ENCODE measurements at places on chromosomes 1 and 21.
A peak's percentile ranks its signal among the peaks of the same experiment; 100 is the strongest.

GRCh38 chr1:34365295-34365694 lies 188.6 kb downstream of the C1orf94 start:
- no peak for DNase-seq

DNA sequence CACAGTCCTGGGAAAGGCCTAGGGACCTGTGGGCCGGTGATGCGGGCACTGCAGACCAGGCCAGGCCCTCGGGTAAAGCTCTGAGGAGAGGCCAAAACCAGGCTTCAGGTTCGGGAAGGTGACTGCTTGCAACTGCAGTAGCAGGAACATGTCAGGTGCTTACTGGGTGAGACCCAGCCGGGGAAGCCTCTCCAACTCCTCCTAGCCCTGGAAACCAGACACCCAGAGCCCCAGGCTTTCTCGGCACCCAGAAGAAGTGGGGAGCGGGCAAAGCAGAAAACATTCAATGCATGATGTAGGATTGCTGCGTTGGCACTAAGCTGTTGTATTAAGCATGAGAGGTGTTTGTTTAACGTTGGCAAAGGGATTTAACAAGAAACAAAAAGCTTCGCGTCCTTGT lies 20.2 kb upstream of the GNPAT start:
- DNase-seq = no peak

DNA sequence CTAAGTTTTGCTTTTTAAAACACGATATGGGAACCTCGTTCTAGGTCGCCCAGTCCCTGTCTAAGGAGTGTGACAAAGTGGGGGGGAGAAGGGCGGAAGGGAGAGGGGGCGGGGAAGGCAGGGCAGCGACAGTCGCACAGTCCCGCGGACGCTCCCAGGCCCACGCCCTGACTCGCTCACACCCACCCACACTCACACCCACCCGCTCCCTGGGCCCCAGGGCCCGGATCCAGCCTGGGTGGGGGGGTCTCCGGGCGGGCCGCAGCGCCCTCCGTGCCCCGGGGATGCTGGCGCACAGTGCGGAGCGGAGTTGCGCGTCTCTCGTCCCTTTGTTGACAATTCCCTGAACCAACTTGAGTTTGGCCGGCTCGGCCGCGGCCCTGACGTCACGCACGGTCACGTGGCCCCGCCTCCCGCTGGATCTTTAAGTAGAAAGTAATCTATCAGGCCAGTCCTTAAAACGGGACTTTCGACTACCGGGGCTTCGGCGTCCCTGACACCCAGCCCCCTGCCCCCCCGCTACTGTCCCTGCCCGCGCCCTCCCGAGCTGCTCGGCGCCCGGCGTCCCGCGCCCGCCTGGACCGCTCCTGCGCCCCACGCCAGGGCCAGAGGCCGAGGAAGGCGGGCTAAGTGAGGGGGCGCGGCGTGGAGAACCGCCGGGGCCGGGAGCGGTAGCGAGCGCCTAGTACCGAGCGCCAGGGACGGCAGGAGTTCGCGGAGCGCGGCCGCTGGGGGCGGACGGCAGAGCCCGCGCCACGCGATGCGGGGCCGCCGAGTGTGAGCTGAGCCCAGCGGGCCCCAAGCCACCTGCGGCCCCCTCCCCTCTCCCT lies at the start of gene FOXD3:
TSS of gene FOXD3 (plus strand) at position 454 of the 830 bp plus-strand sequence. CDS start 492 bp downstream, outside the sequence.
- no peak for DNase-seq

DNA sequence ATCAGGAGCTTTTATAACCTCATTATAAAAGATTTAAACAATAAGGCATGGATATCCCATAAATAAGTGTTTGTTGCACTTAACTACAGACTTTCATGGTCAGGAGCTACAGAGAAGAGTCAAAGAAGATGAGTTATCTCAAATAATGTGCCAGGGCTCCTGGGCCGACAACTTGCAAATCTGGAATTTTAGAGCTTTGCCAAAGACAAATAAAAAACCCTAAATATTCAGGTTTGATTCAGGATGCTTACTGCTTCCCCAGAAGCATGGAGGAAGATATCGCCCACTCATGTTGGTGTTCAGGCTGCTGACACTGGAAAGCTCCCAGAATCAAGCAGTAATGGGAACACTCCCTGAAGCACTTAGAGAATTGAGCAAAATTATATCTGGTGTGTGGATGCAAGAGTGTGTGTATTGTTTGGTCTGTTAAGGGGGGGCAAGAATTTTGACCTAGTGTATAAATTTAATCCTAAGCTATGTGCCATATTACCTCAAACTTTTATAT lies 176.9 kb upstream of the ESRRG start:
- DNase-seq = no peak

- no peak for DNase-seq
These were observed 147.9 kb downstream of the LRRC40 start for GRCh38 chr1:70057500-70057899.

GRCh38 chr21:19640964-19641363 lies 1237.4 kb upstream of the TMPRSS15 start:
- no peak for DNase-seq

- no peak for DNase-seq
These were observed 9.0 kb upstream of the RHBG start for GRCh38 chr1:156359973-156360372.

DNA sequence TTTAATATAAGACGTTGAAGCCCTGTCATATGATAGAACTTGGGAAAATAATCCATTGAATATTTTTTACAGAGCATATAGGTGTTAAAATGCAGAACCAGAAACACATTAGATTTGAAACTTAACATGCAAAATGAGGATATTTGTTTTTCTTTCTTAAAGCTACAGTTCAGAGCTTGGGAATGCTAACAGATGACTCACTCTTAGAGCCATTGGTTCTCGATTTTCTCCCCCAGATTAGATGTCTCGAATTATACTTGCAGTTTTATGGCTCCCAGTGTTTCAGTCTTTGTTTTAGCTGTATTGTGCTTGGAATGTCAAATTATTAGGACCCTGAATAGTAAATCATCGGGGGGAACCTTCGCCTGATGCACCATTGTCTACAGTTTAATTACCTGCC lies 575.7 kb upstream of the ZP4 start:
- DNase-seq = no peak

GRCh38 chr21:18298228-18298627 lies 53.6 kb downstream of the CHODL start:
- no peak for DNase-seq

GRCh38 chr1:17893891-17894631 lies 138.9 kb downstream of the ACTL8 start:
- no peak for DNase-seq

DNA sequence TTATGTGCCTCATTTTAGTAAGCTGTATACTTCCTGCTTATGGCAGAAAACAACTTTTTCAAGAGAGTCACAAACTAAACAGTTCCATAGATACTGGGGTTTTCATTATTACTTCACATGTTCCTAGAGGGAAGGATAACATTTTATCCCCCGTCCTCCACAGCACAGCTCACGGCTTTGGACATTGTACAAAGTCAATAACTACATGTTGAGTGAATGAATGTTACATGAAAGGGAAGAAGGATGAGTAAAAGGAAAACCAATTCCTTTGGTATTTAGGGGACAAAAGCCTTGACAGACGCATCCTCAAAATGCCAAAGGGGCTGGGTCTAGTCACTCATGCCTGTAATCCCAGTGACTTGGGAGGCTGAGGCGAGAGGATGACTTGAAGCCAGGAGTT lies 14.8 kb downstream of the PI4KB start:
- DNase-seq = no peak

DNA sequence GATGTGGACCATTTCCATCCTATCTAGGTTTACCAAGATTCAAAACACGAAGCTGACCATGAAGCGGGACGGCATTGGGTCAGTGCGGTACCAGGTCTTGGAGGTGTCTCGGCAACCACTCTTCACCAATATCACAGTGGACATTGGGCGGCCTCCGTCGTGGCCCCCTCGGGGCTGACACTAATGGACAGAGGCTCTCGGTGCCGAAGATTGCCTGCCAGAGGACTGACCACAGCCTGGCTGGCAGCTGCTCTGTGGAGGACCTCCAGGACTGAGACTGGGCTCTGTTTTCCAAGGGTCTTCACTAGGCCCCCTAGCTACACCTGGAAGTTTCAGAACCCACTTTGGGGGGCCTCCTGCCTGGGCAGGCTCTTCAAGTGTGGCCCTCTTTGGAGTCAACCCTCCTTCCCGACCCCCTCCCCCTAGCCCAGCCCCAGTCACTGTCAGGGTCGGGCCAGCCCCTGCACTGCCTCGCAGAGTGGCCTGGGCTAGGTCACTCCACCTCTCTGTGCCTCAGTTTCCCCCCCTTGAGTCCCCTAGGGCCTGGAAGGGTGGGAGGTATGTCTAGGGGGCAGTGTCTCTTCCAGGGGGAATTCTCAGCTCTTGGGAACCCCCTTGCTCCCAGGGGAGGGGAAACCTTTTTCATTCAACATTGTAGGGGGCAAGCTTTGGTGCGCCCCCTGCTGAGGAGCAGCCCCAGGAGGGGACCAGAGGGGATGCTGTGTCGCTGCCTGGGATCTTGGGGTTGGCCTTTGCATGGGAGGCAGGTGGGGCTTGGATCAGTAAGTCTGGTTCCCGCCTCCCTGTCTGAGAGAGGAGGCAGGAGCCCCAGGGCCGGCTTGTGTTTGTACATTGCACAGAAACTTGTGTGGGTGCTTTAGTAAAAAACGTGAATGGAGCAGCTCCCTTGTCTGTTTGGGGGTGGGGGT lies 864 bp upstream of the CCDC24 start:
- DNase-seq = no peak

- peak; percentile 62 for DNase-seq
These were observed at the start of gene LRRC8D for GRCh38 chr1:89820422-89821321. Gene LRRC8D (plus strand): TSS chr1:89821032. CDS start chr1:89933069, 112,037 bp downstream.

GRCh38 chr1:111690306-111690617 lies 48.9 kb downstream of the INKA2 start:
- DNase-seq = no peak

- no peak for DNase-seq
These were observed 19.2 kb downstream of the CD1D start for GRCh38 chr1:158199849-158200248.

DNA sequence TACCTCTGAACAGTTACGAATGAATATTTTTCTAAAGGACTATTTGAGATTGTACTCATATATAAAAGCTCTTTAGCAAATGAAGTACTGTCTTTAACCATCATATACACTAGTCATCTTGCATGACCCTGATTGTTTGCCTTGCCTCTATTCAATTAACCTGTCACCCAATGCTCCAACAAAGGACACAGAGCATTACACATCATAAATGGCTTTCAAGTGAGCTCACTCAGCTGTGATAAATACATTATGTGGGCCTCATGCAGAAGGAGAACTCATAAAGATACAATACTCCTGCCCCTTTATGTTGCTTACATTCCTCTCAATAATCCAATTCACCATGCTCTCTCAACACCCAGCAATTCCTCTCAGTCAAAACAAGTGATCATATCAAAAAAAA lies 993.0 kb upstream of the PRMT6 start:
- no peak for DNase-seq

GRCh38 chr1:40532844-40533424 lies 1.5 kb downstream of the ZNF684 start:
- no peak for DNase-seq

DNA sequence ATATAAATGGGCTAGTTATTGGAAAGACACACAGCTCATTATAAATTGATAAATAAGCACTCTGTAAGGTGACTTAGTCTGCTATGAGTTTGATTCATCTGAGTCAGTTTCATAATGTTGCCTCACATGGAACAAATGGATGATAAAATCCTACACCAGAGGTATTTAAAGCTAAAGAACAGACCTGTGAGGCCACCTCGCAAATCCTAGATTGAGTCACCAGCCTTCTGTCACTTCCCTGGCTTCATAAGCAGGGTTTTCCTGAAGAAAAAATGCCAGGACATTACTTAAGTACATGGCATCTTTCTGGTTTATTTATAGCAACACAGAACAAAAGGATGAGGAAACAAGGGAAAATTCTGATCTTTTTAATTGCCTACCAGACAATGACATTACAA lies 18.4 kb downstream of the CD2 start:
- no peak for DNase-seq

GRCh38 chr1:244918421-244919319 lies 54.3 kb upstream of the HNRNPU start:
- peak; percentile 77 for DNase-seq

DNA sequence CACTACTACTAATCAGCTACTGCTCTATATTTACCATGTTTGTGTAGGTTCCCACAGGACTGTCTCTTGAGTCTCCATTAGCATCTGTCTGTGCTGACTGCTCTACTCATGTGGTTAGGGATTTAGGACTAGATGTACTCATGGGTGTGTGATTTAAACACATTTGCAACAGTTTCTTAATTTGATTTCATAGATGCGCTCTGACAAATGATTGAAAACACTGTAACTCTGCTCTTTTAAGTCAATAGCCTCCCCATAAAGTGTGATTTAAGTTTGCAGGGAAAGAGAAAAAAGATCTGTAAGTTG lies 809.3 kb downstream of the NCAM2 start:
- no peak for DNase-seq

- no peak for DNase-seq
These were observed 15.0 kb upstream of the CDC42 start for GRCh38 chr1:22037520-22037919.

DNA sequence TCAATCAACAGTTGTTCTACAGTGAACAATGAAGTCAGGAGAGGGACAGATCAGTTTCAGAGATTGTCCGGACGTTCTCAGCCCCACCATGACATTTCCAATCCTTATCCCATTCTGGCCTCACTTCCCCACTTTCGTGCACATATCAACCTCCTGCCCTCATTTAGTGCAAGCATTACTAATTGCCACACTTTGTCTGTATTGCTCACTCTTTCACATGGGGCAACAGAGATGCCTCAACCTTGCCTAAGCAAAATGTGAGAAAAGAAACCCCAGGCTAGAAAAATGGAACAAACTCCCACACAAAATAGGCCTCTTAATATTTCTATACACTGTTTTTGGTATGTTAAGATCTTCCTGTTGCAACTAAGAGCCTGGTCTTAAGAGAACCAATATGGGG lies 8.9 kb upstream of the RGS1 start:
- DNase-seq = no peak

DNA sequence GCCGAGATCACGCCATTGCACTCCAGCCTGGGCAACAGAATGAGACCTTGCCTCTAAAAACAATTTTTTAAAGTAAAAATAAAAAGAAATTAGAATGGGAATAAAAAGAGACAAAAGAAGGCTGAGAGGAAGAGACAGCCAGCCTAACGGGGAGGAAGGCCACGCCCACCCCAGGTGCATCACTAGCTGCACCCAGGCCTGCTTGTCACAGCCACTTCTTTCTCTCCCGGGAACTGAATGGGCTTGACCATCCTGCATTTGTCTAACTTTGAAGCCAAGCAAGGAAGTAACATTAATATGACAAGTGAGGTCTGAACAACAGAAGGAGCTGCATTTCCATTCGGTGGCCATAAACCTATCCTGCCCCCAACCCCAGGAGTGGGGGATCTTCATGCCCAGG lies 20.8 kb upstream of the EFNA1 start:
- no peak for DNase-seq

DNA sequence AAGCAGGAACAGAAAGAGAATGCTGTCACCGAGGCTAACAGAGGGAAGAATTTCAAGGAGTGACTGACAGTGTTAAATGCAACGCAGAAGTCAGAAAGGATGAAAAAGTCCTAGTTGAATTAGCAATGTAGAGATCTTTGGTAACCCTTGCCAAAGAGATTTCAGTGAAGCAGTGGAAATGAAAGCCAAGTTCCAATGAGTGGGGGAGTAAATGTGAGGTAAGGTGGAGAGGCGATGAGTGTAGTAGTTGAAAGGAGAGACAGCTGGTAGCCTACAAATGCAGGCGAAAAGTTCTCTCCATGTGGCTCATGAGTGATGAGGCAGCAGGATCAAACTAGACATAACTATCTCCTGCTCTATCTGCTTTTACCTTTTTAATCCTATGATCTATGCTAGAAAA lies 74.6 kb upstream of the IPO9 start:
- no peak for DNase-seq
